ENCODE measurements at places on chromosomes 2 and 18.

- DNase-seq, result peak; percentile 51
These were observed 1474.0 kb upstream of the ACVR2A start for GRCh38 chr2:146370826-146371225.

GRCh38 chr2:30986231-30986580 is 152.0 kb downstream of the GALNT14 start:
- DNase-seq, result no peak

DNA sequence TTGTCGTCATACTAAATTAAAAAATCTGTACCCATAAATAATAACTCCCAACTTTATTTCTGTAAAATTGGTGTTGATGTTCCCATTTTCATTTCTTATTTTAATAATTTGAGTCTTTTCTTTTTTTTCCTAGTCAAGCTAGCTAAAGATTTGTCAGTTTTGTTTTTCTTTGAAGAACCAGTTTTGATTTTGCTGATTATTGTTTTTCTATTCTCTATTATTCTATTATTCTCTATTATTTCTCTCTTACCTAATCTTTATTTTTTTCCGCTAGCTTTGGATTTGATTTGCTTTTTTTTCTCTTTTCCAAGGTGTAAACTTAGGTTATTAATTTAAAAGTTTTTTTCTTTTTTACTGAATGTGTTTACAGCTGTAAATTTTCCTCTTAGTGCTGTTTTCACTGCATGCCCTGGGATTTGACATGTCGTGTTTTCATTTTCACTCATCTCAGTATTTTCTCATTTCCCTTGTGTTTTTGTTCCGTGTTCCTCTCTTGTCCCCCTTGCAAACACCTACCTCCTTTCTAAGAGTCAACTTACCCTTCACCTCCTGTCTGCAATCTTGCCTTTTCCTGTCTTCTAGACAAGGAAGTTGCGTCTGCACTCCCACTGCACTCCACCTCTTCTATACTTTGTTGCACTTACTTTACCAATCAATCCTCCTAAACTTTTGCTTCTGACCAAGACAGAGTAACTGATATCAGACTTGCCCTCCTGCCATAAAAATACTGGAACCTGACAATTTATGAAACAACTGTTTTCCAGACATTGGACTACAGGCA is 18.8 kb downstream of the PSMG2 start:
- no peak for DNase-seq

DNA sequence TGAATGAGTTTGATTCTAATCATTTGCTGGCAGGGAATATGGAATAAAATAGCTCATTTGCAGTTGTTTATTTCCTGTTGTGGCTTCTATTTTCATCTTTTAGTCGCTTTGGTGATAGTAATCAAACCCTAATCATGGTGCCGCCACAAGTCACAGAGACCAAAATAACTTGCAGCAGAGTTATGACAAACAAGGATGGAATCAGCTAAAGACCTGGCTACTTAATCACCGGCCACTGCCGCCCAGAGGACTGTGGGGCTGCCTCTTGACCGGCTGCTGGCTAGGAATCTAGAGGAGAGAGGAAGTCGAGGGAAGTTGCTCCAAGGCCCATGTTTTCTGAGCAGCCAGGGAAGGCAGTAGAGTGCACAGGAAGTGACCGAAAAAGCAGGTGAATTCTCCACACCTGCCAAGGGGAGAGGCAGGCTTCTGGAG is 5.1 kb upstream of the SMAD7 start:
- DNase-seq, result peak; percentile 76

DNA sequence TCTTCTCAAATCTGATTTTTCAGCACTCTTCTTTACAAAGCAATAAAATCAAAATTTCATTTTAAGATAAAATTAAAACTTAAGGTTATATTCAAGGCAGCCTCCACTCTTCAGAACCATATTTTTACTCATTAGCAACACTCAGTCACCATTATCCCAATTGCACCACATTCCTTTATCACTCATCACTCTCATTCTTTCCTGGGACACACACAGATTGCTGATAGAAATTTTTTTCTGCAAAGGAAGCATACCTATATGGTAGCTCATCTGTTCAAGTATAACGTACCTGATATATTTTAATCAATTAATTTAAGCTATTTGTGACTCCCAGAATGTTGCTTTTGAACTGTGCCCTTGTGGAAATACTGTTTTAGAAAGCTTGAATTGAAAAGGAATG is 1559.3 kb upstream of the ZEB2 start:
- DNase-seq, result no peak

DNA sequence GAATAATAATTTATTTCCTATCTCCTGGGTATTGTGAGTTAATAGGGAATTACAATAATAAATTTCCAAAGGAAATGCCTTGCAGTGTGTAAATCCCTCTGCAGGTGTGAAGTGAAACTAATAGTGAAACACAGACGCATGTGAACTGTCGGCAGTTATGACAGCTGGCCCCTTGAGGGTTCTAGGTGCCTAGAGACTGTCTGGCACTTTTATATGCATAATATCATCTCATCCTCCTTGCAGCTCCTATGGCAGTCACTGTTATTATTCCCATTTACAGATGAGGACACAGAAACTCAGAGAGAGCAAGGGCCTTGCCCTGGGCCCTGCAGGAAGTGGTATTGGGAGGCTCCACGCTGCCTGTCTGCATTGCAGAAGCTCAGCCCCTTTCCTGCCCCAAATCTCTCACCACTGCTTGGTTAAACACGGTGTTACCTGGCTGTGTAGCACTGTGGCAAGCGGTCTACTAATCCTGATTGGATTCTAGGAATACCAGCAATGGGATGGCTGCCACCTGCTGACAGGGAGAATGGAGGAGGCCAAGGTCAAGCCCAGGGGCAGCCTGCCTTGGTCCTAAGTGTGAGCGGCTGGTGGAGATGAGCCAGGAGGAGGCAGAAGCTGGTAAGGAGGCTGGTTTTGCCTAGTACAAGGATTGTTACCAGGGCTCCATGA is 32.8 kb upstream of the ACKR3 start:
- no peak for DNase-seq

GRCh38 chr18:36769172-36769571 is 59.6 kb downstream of the TPGS2 start:
- no peak for DNase-seq

DNA sequence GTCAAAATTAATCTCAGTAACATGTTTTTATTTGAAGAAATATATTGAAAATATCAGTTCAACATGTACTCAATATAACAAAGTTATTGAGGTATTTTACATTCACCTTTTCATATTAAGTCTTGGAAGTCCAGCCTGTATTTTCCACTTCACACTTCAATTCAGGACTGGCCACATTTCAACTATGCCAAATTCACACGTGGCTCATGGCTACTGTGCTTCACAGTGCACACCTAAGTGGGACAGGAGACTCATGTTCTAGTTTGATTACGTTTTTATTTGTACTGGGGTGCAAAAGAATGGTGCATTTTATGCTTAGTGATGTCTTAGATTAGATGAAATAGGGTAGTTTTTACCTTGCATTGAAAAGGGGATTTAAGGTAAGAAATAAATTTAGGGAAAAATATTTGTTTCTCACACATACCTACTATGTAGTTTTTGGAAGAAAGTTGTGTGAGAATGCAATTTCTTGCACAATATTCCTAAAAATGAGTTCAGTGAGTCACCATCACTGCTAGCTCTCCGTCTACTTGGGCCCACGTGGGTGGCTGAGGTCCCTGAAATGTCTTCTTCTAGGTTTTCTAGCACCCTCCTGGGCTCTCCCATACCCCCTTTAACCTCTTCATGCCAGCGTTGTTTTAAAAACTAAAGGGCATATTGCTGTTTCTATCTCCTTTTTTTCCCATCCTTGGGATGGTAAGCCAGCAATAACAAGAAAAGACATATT is 87.0 kb downstream of the ST6GAL2 start:
- no peak for DNase-seq

DNA sequence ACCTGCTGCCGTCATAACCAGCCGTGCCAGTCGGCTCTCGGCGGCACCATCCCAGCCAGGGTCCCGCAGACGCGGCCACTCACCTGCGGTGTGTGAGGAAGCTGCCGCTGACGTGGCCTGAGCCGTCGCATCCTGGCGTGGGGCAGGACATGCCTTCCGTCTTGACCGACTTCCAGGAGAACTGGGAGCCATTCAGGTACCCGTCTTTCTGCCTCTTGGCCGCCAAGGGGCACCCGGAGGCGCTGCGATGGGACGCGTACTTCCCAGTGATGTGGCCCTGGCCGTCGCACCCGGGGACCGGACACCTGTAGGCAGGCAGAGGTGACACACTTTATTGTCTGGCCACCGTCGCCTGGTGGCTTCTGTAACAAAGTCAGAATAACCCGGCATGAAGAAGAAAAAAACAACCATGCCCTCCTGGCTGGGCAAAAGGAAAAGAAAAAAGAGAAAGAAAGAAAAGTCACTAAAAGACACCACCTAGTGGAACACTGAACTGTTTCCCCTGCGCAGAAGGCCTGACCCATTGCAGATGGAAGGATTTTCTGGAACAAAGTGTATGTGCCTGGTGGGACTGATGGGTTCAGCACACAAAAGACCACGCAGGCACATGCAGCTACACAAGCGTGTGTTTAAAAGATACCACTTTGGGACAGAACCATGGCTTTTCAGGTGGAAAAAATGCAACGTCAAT is 94.9 kb upstream of the PXDN start:
- no peak for DNase-seq

DNA sequence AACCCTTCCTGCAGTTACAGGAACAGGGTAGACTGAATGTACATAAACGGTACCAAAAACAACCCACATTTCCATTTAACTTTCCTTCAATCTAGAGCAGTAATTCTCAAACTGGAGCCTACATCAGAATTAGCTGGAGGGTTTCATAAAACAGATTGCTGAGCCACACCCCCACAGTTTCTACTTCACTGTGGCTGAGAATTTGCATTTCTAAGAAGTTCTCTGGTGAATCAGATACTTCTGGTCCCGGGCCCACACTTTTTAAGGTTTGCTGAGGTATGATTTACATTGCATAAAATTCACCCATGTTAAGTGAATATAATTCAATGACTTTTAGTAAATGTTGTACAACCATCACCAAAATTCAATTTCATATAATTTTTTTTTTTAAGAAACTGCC is 113.7 kb downstream of the SRBD1 start:
- peak; percentile 23 for DNase-seq

DNA sequence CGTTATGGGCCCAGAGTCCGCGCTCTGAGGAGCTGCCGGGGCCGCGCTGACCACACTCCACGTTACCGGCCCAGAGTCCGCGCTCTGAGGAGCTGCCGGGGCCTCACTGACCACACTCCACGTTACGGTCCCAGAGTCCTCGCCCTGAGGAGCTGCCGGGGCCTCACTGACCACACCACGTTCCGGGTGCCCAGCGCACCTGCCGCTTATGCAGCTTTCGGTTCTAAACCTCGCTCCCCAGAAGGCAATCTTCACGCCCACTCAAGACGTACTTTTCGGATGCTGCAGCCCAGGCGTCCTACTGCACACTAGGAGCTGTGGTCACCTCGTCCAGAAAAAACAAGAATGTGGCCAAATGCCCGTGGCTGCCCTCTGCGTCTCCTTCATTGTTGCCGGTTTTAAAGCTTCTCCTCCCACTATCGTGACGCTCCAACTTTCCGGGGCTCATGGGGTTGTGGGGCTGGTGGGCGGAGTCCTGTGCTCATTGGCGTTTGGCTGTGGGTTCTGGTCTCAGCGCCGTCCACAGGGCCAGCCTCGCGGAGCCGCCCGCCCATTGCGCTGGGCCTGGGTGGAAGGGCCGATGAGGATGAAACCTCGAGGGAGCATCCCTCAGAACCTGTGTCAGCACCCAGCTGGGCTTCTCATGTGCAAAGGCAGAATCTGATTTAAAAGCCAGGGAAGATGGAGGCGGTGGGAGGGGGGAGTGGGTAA is 11.9 kb downstream of the KCNG2 start:
- DNase-seq, result no peak

GRCh38 chr2:167504695-167505094 is 616.4 kb downstream of the XIRP2 start:
- DNase-seq, result no peak

- no peak for DNase-seq
These were observed 153.3 kb downstream of the LDLRAD4 start for GRCh38 chr18:13371689-13372418.

GRCh38 chr18:902229-902628 is 2.4 kb upstream of the ADCYAP1 start:
- peak; percentile 18 for DNase-seq

GRCh38 chr2:45675263-45675812 is 23.9 kb downstream of the PRKCE start:
- DNase-seq, result peak; percentile 37
